Large intestine (tissue), 12 donors: ENCODE measurements at places on chromosomes 5 and 9. TPM values are rescaled to one million over a fixed set of nuclear protein-coding genes. Genes with fewer than 3 reads are reported as not detected.

Gene ASPN
- polyA plus RNA-seq: 40.3 TPM

Gene TARS1
- 75.9 TPM for polyA plus RNA-seq

Gene SVEP1
- 8.7 TPM for polyA plus RNA-seq

Gene SYK
- 27.3 TPM for polyA plus RNA-seq

Gene BTNL3
- polyA plus RNA-seq: 158 TPM

Gene JADE2
- polyA plus RNA-seq: 29.9 TPM

Gene HBEGF
- polyA plus RNA-seq: 4.7 TPM

Gene ATP10B
- 35.6 TPM for polyA plus RNA-seq

Gene FOXD4L5
- polyA plus RNA-seq: 0.09 TPM

Gene TRIM32
- 31.5 TPM for polyA plus RNA-seq

Gene SLC1A1
- 42.5 TPM for polyA plus RNA-seq

GRCh38 chr9:133461975-133462374 is 2.2 kb downstream of the CACFD1 start:
- DNase-seq: no peak

GRCh38 chr5:74988273-74988983 is 63.9 kb downstream of the GCNT4 start:
- no peak for DNase-seq

DNA sequence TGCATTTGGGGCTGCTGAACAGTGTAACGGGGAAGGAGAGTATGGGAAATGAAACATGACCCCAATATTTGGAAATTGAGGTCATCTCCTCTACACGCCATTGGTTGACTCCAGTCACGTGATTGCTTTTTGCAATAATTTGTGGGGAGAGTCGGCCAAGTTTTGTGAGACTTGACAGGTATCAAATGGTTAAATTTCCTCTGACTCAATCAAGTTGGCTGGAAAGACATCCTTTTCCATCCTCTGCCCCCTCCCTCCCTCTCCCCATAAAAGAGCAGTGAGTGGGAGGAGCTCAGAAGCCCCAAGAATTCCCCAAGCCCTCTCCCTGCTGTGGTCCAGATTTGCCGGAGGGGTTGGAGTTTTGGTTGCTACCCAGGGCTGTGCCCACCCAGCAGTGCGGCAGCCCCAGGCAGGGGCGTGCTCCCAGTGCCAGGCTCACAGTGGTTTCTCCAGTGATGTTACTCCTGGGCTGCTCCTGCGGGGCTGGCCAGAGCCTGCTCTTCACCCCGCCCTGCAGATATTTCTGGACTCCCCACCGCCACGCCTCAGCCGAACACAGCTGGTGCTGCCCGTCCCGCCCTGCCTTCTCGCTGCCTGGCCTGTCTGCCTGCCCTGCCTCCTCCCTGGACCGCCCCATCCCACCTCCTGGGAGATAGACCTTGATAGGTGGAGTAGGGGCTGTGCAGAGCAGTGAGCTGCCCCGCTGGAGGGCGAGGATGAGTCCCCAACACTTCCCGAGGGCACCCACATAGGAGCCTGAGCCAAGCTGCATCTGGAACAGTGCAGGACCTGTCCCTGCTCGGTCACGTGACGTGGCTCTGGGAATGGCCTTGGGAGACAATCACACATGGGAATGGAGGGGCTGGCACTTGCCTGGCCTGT is 3.4 kb downstream of the COL5A1 start:
- peak; percentile 70 for DNase-seq

DNA sequence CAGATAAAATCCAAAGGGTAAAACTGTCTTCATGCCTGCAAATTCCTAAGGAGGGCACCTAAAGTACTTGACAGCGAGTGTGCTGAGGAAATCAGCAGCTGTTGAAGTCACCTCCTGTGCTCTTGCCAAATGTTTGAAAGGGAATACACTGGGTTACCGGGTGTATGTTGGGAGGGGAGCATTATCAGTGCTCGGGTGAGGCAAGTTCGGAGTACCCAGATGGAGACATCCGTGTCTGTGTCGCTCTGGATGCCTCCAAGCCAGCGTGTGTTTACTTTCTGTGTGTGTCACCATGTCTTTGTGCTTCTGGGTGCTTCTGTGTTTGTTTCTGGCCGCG is 727 bp upstream of the ADRB2 start:
- DNase-seq: no peak

DNA sequence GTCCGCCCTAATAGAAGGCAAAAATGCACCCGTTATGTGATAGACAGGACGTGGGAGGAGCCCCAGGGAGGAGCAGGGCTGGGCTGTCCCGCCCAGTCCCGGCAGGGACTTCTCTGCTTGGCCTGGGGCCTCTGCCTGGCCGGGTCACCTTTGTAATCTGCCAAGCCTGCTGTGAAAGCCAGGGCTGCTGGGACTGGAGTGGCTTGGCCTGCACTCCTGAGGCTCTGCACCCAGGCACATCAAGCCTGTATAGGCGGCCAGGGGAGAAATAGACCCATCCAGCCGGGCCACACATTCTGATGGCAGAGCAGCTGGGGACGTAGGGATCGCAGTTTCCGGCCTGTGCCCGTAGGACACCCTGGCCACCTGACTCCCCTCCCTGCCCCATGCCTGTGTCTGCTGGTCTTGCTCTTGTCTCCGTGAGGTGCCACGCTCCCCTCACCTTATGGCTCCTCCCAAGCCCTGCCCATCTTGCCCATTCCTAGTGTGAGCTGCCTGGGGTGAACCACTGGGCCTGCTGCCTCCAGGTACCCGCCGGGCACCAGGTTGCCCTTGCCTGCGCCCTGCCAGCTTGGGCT is 28.1 kb downstream of the DYNC2I2 start:
- no peak for DNase-seq

DNA sequence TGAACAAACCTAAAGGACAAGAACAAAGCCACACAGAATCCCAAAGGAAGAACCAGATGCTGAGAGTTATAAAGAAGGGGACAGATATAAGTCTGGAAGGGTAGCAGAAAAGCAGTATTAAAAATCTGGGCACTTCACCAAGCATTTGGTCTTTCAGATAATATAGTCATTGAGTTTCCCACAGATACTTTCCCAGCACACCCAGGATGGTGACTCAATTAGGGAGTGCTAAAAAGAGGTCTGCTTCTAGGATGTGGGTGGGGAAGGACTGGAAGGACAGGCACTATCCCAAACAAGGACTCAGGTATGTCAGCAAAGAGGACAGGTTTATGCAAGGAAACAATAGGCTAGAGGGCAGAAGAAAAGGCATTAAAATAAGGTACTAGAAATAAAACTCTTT is 59.3 kb downstream of the DIAPH1 start:
- no peak for DNase-seq

- no peak for DNase-seq
Observed at GRCh38 chr9:78573669-78574068, 276.7 kb downstream of the PSAT1 start.

- DNase-seq: peak; percentile 33
Observed at GRCh38 chr9:129889941-129890717, 54.9 kb downstream of the USP20 start.

DNA sequence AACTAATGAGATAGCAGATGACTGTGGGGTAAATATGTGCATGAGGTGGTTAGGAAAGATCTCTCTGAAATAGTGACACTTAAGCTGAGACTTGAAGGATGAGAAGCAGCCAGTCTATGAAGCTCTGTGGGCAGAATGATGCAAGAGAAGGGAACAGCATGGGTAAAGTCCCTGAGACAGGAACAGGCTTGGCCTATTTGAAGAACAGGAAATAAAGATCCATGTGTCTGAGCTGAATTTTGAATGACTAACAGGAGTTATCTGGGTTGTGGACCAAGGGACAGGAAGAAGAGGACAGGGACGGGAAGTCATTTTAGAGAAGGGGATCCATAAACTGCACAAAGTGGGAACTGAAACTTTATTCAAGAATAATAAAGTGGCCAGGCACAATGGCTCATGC is 25.6 kb upstream of the HMGCS1 start:
- DNase-seq: no peak

DNA sequence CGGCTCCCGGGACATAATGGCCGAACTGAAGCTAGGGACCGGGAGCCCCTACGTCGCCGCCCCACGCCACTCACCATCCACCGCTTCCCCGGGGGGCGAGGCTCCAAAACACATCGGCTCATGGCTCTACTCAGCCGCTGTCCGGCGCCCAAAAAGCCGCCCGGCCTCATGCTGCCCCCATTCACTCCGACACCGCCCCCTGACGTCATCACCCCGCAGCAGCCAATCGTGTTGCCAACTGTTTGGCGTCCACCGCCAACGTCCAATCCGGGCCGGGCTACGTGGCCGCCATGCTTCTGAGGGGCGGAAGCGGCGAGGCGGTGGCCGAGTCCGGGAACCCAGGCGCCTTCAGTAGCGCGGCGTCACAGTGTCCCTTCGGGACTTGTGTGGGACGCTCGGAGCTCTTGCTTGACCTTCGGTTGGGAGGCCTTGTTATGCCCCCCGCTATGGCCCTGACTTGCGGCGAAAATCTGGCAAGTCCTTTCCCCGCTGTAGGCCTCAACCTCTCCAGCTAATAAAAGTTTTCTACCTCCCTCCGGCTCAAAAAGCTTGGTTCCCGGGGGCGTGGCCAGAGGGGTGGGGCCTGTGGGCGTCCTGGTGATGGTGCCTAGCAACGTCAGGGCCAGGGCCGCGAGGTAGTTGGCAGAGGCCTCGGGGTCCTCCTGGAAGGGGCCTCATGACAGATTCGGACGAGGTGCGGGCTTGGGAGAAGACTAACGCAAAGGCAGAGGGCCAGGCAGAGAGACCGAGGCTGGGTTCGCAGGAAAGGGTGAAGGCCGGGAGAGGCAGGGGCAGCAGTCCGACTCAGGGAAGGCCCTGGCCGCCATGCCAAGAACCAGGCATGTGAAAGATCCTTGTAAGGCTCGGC is at the start of the genes PTRH1 and TTC16:
Gene PTRH1, minus strand, starts transcription at position 194 of the 868 bp plus-strand sequence. Its CDS starts 24 bp downstream, at position 170.
Gene TTC16, plus strand, starts transcription at position 610 of the 868 bp plus-strand sequence. Its CDS starts 67 bp downstream, at position 677.
- peak; percentile 98 for DNase-seq

DNA sequence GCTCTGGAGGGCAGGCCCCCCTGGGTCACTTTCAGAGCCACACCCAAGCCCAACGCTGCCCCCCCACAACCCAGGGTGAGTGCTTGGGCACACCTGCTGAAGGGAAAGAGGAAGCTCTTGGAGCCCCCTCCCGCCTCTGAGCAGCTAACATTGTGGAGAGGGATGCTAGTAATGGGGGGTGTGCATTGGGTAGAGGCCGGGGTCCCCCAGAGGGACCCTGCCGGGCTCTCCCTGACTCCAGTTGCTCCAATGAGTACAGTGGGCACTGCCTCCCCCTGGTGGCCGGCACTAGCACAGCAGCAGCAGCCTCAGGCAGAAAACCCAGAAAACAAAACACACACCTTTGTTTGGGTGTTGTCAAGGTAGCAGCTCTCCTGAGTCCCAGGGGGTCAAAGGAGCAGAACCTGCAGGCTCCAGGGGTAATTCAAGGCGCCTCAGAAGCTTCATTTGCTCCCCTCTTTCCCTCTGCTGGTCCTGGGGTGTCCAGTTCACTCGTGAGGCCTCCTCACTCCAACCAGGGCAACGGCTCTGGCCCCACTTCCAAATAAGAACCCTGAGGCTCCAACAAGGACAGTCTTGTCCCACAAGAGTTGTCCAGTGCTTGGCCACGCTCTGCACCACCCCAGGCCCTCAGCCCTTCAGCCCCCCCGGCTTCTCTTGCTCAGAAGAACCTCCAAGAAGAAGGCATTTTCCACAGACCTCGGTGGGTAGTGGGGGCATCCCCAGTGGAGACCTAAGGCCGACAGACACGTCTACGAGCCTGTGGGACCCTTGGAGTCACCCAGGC is 16.1 kb downstream of the GBGT1 start:
- peak; percentile 74 for DNase-seq

- DNase-seq: no peak
Observed at GRCh38 chr5:96663608-96664007, 1.4 kb downstream of the CAST start.

GRCh38 chr5:80076131-80077050 is 41.2 kb downstream of the THBS4 start:
- no peak for DNase-seq

DNA sequence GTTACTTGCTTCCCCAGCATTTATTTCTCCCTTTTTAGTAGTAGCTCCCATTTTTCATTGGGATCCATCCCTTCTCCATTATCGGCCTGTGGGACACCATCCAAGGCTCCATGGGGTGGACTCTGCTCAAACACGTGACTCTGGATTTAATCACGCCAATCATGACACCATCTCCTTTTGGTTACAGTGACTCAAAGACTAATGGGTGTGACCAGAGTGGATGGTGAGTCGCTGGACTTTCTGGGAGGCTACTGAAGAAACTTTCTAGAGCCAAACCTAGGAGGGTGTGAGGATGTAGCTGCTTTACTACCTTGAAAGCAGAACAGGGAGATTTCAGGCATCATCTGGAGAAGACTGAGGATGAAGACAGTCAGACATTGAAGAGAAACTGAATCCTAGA is 93.1 kb downstream of the PJA2 start:
- no peak for DNase-seq

GRCh38 chr5:25345240-25345771 is 700.5 kb upstream of the CDH10 start:
- no peak for DNase-seq

DNA sequence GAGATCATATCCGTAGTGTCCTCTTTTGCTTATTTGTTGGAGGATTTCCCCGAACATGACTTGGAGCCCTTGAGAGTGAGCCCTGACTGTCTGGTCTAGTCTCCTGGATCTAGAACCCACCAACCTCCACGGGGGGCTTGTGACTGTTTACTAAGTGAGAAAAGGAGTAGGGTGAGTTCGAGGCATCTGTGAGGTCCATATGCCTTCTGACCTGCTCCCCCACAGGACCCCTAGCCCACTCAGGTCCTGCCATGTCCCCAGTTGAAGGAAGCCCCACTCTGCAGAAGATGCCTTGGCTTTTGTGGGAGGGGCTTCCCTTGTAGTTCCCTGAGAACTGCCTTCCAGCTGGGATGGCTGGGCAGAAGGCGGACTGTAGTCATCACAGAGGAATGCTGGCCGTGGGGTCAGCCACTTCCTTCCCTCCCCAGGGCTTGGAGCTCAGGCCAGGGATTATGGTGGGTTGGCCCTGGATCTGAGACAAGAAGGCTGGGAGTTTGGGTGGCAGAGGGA is 7.0 kb upstream of the IRF1 start:
- peak; percentile 68 for DNase-seq

GRCh38 chr5:180137401-180138213 is 66.0 kb upstream of the RNF130 start:
- no peak for DNase-seq

- no peak for DNase-seq
Observed at GRCh38 chr9:86282979-86283535, 719 bp upstream of the ISCA1 start.

DNA sequence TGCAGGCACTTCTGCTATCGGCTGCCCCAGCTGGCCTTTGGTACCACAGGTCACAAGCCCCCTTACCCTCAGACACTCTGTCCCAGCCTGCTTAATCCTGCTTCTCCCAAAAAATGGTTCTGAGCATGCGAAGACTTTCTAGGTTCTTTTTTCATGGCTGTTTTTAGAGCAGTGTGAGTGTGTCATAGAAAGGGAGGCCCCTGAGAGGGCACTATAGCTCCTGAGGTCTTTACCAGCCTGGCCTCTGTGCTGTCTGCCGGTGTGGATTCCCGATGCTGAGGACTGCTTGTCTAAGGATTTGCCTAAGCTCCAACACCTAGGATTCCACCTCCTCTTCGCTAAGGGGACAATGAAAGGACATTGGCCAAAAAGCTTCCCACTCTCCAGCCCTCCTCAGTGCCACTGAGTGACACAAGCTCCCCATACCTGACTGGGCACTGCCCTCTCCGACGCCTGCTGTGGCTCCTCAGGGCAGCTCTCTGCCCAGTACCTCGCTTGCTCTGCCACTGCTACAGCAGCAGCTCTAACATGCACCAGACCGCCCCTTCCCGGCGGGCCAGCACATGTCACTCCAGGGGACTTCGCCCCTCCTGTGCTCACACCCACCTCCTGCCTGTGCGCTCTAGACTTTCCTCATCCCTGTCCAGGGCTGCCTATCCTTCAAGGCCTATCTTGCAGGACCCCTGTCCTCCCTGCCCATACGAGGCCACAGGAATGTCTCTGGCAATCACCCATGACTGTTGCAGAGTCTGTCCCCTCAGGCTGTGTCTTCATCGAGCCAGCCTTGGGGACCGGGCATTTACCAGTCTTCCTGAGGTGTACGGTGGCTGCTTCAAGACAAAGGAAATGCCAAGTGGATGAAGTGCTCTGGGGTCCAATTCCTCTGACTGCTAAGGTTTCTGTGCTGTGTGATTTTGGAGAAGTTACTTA is 21.0 kb downstream of the MACROH2A1 start:
- DNase-seq: peak; percentile 78
